ENCODE measurements at places on chromosomes 12 and 14. TPM values are rescaled to one million over a fixed set of nuclear protein-coding genes. Genes with fewer than 3 reads are reported as not detected.
A peak's percentile ranks its signal among the peaks of the same experiment; 100 is the strongest.

CD9 gene
- 120 TPM for total RNA-seq

CLEC9A gene
- total RNA-seq, result not detected

HCFC2 gene
- 38.0 TPM for total RNA-seq

SLC16A7 gene
- 31.2 TPM for total RNA-seq

KRT75 gene
- total RNA-seq, result not detected

PTHLH gene
- 1.3 TPM for total RNA-seq

XPOT gene
- total RNA-seq, result 146 TPM

SLC10A1 gene
- total RNA-seq, result not detected

CD69 gene
- not detected for total RNA-seq

TNFRSF1A gene
- total RNA-seq, result 125 TPM

FGD6 gene
- total RNA-seq, result 18.1 TPM

LEMD3 gene
- total RNA-seq, result 26.7 TPM

GRCh38 chr14:73459959-73460358, 1.6 kb upstream of the NUMB start:
- no peak for DNase-seq

DNA sequence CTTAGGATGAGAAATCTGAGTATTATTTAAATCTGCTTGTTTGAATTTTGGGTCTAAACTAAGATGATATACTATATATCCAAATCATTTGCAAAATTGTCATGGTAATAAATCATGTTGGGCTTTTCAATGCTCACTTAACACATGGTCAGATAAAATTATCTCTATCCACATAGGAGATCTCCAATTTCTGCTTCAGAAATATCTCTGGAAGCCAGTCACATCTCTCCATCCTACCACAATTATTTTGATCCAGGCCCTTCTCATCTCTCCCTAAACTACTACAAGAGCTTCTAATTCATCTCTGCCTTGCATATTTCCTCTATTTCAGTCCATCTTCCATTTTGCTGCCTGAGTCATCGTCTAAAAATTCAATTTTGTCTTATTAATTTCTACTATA, 3.8 kb downstream of the DCN start:
- DNase-seq, result no peak

DNA sequence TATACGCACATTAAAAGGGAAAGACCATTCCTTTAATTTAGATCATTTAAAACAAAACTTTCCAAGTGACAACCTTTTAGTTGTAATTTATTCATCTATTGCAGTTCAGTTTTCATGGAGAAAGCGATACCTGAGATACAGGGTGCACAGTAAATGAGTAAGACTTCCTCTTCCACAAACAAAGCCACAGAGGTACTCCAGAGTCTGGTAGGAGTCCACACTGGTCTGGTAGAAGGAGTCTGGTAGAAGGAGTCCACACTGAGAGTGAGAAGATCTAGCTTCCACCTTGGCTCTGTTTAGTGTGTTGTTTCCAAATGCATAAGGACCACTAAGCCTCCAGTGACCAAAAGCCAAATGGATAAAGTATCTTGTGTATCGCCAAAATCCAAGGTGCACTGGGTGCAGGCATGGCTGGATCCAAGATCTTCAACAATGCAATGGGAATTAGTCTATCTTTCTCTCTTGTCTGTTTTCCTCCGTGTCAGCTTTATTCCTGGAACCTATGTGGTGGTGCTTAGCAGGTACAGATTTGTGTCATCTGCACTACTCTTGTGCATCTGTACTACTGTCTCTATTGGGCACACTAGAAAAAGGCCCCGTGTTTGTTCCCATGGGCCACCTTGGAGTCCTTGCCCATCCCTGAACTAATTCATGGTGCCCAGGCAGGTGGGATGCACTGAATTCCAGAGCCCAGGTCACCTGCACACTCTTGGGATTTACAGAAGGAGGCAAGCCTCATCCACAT, 331.1 kb downstream of the BCL11B start:
- DNase-seq, result no peak

DNA sequence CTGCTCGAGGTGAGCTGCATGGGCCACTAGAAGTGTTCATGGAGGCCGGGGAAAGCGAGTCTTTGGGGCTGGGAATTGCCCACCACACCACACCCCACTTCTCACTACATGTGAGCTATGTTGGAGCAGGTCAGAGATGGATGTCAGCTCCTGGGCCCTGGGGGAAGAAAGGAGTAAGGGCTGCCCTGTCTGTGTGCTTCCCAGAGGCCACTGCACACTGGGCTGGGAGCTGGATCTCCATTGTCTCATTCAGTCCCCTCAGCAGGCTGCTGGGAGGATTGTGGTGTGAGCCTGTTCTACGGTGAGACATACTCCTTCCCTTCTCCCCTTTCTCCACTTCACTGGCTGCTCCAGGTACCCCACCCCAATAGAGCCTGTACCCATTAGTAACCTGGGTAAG, 10.5 kb downstream of the FIGNL2 start:
- no peak for DNase-seq

GRCh38 chr12:69513297-69513696, 43.1 kb downstream of the FRS2 start:
- no peak for DNase-seq

- no peak for DNase-seq
Observed at GRCh38 chr12:88383405-88383804, 196.9 kb downstream of the KITLG start.

DNA sequence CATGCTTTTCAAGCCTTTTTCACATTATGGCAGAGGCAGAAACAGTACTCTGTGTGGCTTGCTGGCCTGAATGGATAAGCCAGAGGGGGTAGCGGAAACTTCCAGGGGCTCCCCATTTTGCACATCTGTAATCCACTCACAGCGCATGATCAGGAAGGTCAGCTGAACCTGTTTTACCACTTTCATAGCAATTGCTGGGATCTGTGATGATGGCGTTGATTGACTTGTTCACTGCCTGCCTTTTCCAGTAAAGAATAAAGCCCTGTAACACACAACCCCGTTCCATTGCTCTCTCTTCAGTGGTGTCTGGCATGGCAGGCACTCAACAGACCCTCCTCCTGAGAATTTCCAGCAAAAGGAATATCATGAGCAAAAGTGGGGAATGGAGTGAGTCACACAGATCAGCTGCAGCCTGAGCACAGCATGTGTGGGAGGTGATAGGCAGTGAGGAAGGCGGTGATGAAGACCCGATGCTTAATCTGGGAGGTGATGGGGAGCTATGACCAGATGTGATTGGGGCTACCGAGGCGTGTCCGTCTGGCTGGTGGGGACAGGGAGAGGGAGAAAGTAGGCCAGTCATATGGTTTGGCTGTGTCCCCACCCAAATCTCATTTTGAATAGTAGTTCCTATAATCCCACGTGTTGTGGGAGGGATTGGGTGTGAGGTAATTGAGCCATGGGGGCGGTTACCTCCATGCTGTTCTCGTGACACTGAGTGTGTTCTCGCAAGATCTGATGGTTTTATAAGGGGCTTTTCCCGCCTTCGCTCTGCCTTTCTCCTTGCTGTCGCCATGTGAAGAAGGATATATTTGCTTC, 44.7 kb upstream of the CHST11 start:
- DNase-seq, result peak; percentile 8

DNA sequence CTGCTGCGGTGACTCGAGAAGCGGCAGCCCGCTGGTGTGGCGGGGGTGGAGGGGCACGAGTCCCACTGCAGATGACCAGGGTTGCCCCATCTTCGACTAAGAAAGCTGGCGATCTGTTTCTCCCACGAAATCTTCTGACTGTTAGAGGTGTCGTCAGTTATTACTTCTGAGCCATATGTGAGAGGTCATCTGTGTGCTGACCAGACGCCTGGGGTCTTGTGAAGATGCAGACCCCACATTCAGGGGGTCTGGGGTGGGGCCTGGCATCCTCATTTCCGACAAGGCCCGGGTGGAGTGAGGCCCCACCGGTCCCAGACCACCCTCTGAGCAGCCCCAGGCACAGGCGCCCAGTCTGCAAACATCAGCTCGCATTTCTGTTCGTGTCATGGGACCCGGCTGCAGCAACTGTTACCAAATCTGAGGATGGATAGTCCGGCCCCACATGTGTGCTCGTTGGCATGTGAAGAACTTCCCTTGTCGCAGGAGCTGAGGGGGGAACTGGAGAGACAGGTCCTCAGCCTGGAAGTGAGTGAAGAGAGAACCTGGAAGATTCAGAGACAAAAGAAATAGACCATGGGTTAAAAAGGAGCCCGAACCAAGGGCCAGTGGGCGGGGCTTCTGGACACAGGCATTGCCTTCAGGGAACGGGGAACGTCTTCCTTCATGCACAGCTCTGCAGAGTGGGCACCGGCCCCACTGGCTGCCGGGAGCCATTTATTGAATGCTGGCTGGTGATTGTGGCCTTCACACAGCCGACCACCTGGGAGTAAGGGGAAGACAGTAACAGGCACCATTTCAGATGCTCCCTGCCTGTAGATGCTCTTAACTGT, 135.2 kb downstream of the ADGRD1 start:
- no peak for DNase-seq

DNA sequence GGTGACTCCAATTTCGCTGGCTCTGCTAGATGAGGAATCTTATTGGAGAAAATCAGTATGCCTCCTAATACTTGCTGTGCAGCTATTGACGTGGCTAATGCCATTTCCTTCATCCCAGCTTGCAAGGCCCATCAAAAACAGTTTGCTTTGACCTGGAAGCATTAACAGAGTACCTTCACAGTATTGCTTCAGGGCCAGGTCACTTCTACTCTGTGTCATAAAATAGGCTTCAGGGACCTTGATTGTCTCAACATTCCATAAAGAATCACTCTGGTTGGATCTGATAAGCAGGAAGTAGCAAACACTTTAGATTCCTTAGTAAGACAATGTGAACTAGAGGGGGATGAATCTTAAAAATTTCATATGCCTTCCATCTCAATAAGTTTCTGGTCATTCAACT, 26.9 kb upstream of the ZNF641 start:
- DNase-seq, result no peak

DNA sequence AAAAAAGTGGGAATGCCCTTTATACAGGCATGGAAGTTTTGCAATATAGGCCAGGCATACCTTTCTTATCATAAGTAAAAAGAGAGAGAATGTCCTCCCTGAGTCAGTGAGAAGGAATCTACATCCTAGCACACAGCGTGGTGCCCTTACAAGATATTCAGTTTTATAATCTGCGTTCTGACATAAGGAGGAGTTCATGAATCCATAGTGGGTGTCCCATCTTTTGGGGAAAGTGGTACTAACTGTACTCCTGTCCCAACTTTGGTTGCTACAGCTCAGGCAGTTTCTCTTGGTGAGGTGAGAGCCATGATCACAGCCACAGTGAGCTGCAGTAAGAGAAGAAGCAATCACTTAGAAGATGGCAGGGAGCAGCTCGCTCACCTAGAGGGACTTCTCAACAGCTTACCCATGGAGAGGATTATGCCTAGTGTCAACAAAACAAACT, 332.9 kb downstream of the BCAT1 start:
- peak; percentile 76 for DNase-seq

DNA sequence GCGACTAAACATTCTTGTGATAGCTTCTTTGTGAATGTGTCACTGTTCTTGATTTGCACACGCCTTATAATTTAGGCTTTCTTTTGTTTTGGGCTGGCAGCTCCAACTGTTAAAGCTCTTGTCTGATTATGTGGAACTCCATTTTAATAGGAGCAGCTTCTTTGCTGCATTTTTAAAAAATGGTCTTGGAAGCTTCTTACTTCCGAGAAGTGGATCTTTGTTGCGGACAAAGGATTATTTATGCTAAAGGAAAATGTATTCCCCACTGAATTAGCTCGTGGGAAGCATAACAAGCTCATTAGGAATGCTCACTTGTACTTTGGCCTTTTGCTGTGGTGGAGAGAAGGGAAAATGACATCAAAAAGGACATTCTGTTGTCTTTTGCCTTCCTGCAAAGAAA, 20.0 kb downstream of the GAS2L3 start:
- DNase-seq, result peak; percentile 20

- peak; percentile 91 for DNase-seq
Observed at GRCh38 chr12:67720351-67720856, 71.9 kb downstream of the DYRK2 start.

DNA sequence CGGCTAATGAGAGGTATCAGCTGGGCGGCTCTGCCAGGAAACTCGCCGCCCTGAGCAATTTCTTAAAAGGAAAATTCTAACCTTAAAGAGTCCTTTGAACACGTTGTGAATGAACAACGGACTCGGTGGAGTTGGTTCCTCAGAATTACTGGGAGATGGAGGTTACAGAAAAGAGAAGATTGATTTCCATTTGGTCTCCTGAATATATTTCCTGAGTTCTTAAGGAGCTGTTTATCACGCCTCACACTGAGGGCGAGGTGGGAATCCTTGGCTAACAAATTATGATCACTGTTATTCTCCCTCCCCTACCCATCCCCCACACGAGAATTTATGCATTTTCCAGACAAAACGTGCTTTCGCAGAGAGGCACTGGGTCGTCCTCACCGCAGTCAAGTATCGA, 194.5 kb upstream of the C14orf180 start:
- DNase-seq, result no peak

DNA sequence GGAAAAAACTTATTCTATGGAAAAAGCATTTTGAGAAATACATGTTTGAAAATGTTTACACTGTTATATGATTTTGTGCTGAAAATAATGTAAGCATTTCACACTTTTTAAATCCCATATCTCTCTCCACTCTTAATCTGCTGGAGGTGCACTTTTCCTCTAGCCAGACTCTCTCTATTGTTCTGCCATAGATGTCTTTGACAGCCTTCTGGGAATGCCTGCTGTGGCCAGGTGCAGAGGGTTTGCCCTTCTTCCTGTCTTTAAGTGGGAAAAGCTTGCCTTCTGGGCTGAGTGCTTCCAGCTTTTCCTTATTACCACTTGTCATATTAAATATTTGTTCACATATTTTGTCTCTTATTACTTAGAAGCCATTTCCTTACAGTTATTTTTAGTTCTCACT, 60.1 kb upstream of the PPM1H start:
- DNase-seq, result no peak

GRCh38 chr12:9646794-9647781, 22.4 kb upstream of the CLEC2D start:
- peak; percentile 66 for DNase-seq

GRCh38 chr12:65896743-65897142, 72.5 kb downstream of the HMGA2 start:
- no peak for DNase-seq

- no peak for DNase-seq
Observed at GRCh38 chr14:34680806-34681479, 33.5 kb downstream of the CFL2 start.

- peak; percentile 59 for DNase-seq
Observed at GRCh38 chr14:67396381-67396970, 15.5 kb downstream of the PLEK2 start.

DNA sequence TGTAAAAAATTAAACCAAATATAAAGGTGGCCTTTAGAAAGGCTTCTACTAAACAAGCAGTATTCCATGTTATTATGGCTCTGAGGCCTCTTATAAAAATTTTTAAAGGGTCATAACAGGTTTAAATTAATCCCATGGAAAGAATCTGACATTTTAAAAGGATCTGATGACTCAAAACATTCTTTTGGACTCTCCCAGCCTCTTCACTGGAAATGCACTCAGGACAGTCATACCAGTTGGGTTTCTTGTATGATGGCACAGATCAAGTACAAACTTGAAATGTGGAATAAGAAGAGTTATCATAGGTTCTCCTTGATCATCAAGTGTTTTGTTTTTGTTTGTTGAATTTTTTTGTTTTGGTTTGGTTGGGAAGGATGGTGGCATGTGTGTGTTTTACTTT, 50.8 kb downstream of the PPP2R5E start:
- DNase-seq, result peak; percentile 44

GRCh38 chr14:87630846-87631245, 362.1 kb downstream of the GALC start:
- DNase-seq, result no peak

GRCh38 chr14:93347850-93348249, 868 bp downstream of the COX8C start:
- DNase-seq, result peak; percentile 77

GRCh38 chr14:82387699-82388098, 854.0 kb upstream of the SEL1L start:
- no peak for DNase-seq

- DNase-seq, result no peak
Observed at GRCh38 chr12:68539615-68539952, 71.1 kb upstream of the RAP1B start.
